ENCODE measurements at places on chromosomes 1 and 21.

DNA sequence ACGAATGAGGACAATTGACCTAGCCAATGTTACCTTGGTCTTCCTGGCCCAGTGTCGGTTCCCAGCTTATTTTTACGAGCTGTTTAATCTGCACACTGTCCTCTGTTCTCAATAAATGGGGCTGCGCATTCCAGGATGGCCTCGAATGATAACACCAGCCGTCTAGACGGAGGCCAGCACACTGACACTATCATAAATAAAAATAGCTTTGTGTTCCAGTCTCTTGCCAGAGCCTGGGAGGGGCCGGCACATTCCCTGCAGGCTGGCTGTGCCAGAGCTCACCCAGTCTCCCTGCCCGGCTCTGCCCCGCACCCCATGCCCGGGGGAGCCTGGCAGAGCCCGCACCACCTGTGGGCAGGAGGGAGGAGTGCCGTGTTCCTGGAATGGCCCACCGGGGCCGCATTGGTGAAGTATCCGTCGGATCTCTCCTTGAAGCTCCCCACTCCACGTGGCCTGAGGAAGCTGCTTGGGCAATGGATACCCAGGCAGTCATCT is 92.1 kb downstream of the SPSB1 start:
- DNase-seq = no peak

GRCh38 chr1:148160343-148161052 is 8.4 kb upstream of the NBPF11 start:
- no peak for DNase-seq

DNA sequence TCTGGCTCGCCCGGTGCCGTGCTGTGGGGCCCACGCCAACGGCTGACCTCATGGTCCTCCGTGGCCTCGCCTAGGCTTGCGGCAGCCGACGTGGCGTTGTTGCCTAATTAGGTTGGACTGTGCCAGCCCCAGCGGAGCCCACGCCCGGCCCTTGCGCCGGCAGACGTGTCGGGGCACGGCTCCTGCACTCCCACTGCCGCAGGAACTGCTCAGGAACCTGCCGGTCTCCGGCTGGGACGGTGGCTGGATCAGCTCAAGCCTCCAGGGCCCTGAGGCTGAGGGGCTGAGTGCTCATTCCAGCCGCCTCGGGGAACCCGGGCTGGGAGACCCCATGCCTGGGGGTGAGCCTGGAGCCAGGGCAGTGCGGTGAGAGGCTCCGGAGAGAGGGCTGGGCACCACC is 16.1 kb upstream of the PEX10 start:
- no peak for DNase-seq

GRCh38 chr1:223831755-223832636 is 13.8 kb downstream of the TP53BP2 start:
- no peak for DNase-seq

DNA sequence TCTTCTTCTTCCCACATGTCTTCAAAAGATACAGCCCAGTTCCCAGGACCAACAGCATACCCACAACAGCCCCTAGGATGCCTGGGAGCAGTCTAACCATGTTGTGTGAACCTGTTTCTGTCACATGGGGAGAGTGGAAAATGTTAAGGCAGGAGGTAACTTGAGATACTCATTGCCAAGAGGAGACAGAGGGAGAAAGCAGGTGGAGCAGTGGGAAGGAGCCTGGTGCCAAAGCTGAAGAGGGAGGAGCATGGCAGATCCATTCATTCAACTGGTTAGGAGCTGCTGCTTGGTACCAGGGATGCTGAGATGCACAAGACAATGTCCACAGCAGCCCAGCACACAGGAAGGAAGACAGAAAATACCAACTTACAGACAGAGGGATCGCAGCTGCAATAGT is 149.8 kb upstream of the ETV3 start:
- no peak for DNase-seq

GRCh38 chr1:31748365-31748764 is 15.8 kb downstream of the ADGRB2 start:
- no peak for DNase-seq

GRCh38 chr1:5164158-5164557 is 509.7 kb downstream of the AJAP1 start:
- DNase-seq = no peak

DNA sequence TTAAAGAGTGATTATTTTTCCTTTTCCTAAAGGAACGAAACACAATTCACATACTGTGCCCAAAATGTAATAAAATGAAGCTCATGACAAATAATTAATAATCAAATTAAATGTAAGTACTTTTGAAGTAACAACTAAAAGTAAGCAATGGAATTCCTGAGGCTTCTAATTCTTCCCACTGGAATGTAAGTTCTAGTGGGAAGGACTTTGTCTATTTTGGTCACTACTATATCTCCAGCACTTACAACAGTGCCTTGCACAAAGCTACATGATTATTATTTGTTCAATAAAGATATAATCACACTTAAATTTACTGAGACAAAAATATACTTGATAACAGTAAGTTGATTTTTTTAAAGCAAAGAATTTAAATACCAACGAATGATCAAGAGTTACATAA is 128.8 kb downstream of the COQ8A start:
- DNase-seq = no peak

GRCh38 chr1:215704089-215704860 is 137.2 kb downstream of the KCTD3 start:
- DNase-seq = no peak

DNA sequence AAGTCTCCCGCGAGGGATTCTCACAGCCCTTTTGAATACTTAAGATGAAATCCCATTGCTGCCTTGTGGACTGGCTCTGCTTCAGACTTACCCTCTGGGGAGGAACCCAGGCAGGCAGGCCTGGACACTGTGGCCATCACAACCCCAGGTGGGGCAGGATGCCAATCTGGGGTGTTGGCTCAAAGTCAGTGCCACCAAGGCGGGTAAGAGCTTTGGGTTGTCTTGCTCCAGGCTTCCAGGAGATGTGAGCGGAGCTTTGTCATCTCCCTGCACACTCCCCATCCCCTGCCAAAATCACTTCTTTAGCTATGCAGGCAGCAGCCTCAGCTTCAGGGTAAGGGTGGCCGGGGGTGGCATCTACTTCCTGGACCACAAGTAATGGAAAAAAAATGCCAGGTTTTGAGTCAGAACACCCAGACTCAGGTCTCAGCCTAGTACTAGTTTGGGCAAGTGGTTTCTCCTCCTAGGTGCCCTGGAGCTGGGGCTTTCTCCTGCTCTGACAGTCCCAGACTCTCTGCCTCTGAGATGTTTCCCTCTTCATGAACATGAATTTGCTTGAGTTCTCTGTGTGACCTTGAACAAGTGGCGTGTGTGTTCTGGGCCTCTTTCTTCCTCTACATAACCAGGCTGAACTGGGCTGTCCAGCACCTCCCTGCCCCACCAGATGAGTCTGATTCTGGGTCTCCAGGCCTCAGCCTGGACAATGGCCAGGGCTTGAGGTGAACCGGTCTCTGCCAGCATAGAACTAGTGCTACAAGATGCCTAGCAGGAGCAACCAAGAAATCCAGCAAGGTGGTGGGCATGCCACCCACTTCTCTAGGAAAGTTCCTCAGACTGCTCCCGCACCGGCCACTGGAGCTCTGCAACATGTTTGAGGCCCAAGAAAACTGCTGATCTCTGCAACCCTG is 65.4 kb downstream of the VWA5B1 start:
- DNase-seq = no peak

GRCh38 chr1:248288391-248288790 is 10.6 kb upstream of the OR2T33 start:
- no peak for DNase-seq

- no peak for DNase-seq
Measured at GRCh38 chr1:178374016-178374415, 122.7 kb downstream of the CLEC20A start.
